AG04450 (cell line): ENCODE measurements at places on chromosomes 7 and 10.

- peak; percentile 81 for DNase-seq
These were observed at the start of gene WDR11 for GRCh38 chr10:120850911-120851865. Gene WDR11 (plus strand): TSS chr10:120851362. CDS start chr10:120851421, 59 bp downstream.

DNA sequence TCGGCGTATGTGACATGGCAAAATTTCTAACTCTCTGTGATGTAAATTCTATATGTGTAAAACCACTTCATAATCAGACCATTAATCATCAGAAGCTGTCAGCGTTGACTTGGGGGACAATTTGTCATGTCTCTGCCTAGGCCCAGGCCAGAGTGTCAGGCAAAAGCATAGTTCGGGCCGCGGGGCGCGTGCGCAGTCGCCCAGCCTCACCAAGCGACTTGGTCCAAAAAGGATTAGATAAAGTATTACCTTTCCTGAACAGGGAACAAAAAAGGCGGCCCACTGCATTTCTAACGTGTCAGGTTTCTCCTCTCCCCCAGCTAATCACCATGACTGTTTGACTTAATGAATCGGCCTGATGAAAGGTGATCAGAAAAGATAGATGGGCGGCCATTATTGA is 114.2 kb downstream of the EBF3 start:
- DNase-seq = no peak

DNA sequence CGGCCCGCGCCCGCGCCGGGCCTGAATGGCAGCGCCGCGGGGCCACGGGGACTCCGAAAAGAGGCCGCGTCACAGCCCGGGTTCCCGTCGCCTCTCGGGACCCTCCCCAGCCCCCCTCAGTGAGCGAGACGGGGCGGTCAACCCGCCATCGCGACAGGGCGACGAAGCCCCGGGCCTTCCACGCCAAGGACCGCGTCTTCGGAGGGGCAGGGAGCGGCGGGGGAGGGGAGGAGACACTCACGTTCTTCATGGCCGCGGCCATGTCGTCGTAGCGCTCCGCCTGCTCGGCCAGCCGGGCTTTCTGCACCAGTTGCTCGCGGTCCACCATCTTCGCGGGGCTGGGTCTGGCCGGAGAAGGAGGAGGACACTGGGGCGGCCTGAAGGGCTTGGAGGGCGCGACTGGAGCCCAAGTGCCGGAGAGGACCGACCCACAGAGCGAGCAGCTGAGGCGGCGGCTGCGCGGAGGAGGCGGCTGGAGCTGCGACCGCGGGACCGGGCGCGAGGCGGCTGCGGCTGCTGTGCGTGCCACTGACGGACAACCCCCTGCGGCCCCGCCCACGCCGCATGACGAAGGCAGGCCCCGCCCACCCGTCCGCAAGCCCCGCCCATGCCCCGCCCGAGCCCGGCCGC is at the start of gene YWHAG:
Gene YWHAG, minus strand, starts transcription at position 511 of the 630 bp plus-strand sequence. Its CDS starts 183 bp downstream, at position 328.
- peak; percentile 68 for DNase-seq

- DNase-seq = peak; percentile 55
These were observed 31.7 kb downstream of the TECTB start for GRCh38 chr10:112314822-112315474.

- peak; percentile 41 for DNase-seq
These were observed 33.5 kb downstream of the DPY19L1 start for GRCh38 chr7:35003679-35004303.

- DNase-seq = no peak
These were observed 60.2 kb downstream of the WIPF3 start for GRCh38 chr7:29866490-29866930.

DNA sequence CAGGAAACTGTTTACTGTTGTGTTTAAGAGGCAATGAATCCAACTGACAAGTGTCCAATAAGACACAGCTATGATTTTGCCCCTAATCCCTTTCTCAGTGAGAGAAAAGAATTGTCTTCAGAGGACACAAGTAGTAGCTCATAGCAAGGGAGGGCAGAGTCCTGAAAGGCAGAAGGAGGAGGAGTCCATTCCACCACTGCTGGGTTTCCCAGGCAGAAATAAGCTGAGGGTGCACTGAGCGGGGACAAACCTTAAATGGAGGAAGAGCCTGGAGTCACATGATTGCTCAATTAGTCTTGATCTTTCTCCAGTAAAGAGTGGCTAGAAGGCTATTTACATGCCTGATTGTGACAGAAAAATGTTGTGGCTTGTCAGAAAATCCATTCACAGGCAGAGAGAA is 573.8 kb downstream of the POM121L12 start:
- no peak for DNase-seq

DNA sequence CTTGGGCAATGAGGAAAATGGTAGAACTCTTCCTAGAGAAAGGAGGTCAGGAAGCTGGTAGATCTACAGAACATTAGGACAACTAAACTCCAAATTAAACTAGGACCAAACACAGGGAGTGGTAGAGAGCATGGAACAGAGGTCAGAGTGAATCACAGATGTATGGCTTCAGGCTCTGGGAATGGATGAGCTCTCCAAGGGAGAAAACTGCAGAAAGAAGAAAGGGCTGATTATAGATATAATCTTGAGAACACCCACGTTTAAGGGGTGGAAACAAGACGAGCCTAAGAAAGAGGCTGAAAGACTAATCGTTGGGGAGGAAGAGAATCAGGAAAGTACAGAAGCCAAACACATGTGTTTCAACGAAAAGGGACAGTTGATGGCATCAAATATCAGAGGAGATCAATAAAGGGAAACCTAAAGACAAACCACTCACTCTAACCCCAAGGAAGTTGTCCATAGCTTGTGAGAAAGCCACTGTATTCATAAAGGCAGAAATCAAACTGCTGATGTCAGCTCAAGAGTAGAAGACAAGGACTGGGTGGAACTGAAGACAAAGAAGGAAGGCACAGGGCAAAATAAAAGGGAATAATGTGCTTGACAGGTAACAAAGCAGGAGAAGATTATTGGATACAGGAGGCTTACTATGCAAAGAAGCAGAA is 41.4 kb downstream of the NUDCD3 start:
- DNase-seq = no peak

DNA sequence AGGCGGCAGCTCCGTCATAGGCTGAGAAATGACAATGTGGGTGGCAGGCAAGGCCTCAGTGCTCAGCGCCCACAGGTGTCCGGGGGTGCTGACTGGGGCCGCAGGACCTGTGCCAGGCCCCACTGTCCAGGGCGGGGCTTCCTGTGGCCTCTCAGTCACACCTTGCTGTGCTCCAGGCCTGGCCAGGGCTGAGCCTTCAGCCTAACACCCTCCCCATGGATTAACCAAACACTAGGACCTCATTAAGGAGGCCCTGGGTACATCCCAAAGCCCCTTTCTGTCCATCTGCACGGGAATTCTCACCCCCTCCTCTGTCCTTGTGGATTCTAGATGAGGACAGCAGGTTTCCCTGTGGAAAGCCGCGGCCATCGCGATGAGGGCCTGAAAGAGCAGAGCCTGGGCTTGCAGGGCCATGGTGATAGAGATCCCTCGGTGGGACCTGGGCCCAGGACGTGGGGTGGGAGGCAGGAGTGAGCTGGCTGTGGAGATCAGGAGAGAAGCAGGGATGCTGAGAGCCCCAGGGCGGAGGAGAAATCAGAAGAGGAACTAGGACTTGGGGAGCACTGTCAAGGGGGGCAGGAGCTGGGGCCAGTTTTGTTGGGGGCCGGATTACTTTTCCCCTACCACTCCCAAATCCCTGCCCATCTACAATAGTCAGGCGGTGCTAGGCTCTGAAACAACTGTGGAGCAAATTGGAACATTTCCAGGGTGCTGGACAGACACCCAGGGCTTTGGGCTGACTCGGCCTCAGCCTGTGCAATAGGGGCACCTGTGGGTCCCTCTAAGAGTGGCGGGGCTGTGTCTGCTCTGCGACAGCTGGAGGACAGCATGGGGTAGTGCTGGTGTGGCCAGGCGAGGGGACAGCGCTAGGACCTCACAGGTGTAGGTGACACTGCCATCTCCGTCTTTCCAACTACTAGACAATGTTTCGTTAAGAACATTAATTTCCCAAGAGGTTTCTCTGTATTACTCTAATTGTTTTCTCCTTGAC is 23.3 kb upstream of the MNX1 start:
- DNase-seq = no peak

- DNase-seq = no peak
These were observed 36.6 kb downstream of the RASGEF1A start for GRCh38 chr10:43230101-43230908.

DNA sequence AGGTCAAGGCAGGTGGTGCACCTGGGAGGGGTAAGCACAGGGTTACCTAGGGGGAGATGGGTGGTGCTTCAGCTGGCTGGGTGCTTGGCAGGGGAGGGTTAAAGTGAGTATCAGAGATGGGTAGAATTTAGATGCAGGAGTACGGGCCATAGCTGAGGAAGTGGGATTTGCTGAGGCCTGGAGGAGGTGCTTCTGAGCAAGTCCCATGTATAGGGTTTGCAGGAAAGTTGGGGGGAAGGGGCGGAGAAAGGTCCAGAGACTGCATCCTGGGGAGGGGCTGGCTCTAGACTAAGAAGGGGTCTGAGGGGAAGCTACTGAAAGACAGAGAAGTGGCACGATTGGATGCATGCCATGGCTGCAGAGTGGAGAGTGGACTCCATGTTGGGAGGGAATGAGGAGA is 281.6 kb upstream of the ZNF32 start:
- no peak for DNase-seq

- peak; percentile 66 for DNase-seq
These were observed 84.7 kb downstream of the TMEM178B start for GRCh38 chr7:141158561-141158960.

DNA sequence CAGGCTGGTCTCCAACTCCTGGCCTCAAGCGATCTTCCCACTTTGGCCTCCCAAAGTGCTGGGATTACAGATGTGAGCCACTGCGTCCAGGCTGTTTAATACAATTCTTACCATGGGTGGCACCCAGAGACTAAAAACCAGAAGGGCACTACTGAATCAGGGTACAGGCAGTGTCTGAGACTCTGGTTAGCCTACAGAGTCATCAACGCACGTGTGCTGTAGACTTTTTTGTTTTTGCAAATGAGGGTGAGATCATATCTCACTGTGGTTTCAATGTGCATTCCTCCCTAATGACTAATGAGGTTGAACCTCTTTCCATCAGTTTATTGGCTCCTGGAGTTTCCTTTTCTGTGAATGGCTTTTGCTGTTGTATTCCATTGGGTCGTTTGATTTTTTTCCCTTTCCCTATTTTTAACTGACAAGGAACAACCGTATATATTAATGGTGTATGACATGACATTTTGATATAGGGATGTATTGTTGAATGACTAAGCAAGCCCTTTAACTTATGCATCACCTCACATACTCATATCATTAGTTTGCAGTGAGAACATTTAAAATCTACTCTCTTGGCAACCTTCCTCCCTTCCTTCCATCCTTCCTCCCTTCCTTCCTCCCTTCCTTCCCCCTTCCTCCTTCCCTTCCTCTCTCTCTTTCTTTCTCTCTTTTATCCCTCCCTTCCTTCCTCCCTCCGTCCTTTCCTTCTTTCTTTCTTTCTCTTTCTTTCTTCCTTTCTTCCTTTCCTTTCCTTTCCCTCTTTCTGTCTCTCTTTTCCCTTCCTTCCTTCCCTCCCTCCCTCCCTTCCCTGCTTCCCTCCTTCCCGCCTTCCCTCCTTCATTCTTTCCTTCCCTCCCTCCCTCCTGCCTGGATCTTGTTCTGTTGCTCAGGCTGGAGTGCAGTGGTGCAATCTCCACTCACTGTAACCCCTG is 9.3 kb upstream of the TMEM270 start:
- DNase-seq = peak; percentile 94

- DNase-seq = no peak
These were observed 441.3 kb upstream of the MKI67 start for GRCh38 chr10:128567551-128567950.

DNA sequence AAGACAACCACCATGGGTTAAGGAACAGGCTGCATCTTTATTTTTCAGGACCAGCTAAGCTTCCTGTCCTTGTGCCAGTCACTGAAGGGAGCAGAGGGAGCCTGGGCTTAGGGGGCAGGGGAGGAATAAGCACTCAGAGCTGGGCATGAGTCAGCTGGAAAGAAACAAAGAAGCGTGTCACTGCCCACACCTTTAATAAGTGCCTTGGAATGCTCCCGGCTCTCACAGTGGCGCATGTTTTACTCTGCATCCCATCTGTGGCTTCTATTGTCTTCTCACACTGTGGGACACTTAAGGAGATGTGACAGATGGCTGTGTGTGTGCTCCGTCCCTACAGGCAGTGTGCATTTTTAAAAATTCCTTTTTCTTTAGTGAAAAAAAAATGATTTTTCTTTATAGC is 71.7 kb downstream of the MTURN start:
- DNase-seq = no peak

DNA sequence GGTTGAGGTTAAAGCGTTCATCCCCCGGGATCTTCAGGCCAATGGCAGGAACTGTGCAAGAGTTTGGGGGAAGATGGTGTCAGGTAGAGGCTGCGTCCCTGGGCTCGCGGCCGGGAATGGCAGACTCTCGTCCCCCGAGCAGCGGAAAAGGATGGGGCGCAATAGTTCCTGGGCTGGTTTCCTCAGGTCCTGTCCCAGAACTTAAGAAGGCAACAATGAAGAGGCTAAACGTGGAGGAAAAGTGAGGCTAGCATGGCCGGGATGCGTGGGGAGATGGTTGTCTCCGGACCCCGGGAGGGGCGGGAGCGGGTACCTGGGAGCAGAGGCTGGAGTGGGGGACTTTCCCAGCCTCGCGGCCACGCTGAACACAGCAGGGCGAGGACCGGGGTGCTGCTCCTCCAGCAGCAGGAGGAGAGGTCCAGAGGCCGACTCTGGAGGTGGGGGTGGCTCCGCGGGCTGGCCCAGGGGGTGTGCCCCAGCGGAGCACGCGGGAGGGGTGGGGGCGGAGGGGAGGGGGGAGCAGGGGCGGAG is 882 bp downstream of the IRF5 start:
- DNase-seq = no peak

DNA sequence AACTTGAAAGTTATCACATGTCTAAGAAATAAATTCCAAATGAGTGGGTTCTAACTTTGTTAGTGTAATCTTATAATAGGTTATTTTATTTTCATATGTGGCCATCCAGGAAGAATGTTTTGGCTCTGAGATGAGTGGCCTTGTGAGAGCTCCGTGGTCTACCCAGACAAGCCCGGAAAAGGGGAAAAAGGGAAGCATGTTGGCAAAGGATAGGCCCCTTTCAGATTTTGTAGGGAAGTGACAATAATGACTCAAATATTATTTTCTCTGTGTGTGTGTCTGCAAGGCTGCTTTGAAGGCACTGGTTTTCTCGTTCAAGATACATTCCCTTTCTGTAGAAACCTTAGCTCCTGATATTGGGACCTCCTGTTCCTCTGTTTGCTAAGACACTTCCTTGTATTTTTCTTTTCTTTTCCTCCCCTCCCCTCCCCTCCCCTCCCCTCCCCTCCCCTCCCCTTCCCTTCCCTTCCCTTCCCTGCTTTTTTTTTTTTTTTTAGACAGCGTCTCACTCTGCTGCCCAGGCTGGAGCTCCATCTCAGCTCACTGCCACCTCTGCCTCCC is 240.8 kb downstream of the LRMDA start:
- no peak for DNase-seq

GRCh38 chr10:81472927-81473470 is 402.0 kb upstream of the NRG3 start:
- no peak for DNase-seq
